Subcutaneous adipose tissue (tissue), 4 donors: ENCODE measurements at places on chromosomes 6 and 20. TPM values are rescaled to one million over a fixed set of nuclear protein-coding genes. Genes with fewer than 3 reads are reported as not detected.

THBD gene
- total RNA-seq: 23.8 TPM

ZNF391 gene
- total RNA-seq: 3.2 TPM

PERP gene
- 21.5 TPM for total RNA-seq

ARFGEF2 gene
- total RNA-seq: 34.3 TPM

ECT2L gene
- 0.51 TPM for total RNA-seq

SIRPD gene
- 7.8 TPM for total RNA-seq

SLC17A3 gene
- not detected for total RNA-seq

STMND1 gene
- total RNA-seq: not detected

XKR7 gene
- total RNA-seq: not detected

SLC22A1 gene
- total RNA-seq: 1.4 TPM

C4A gene
- total RNA-seq: 12.9 TPM

SAMHD1 gene
- 550 TPM for total RNA-seq

TTLL9 gene
- 0.38 TPM for total RNA-seq

SYTL3 gene
- 18.2 TPM for total RNA-seq

NNAT gene
- 11.9 TPM for total RNA-seq

MAP3K7 gene
- total RNA-seq: 28.4 TPM

TMEM217 gene
- 0.44 TPM for total RNA-seq

MRAP2 gene
- total RNA-seq: 0.38 TPM

PI16 gene
- total RNA-seq: 5.7 TPM

CPXM1 gene
- total RNA-seq: 9.8 TPM

RPP21 gene
- total RNA-seq: 53.0 TPM

JPH2 gene
- 8.7 TPM for total RNA-seq

MUCL3 gene
- total RNA-seq: not detected

ATG5 gene
- 43.3 TPM for total RNA-seq

ADGRB3 gene
- total RNA-seq: 1.6 TPM

MOXD1 gene
- total RNA-seq: 1.5 TPM

CST7 gene
- 3.1 TPM for total RNA-seq

SOX4 gene
- total RNA-seq: 9.6 TPM

TCP11 gene
- not detected for total RNA-seq
